Hematopoietic multipotent progenitor cell treated with erythropoietin and hydrocortisone succinate and interleukin-3 and kit ligand, for 8 days (in vitro differentiated cells): ENCODE measurements at places on chromosomes 7 and 10.

DNA sequence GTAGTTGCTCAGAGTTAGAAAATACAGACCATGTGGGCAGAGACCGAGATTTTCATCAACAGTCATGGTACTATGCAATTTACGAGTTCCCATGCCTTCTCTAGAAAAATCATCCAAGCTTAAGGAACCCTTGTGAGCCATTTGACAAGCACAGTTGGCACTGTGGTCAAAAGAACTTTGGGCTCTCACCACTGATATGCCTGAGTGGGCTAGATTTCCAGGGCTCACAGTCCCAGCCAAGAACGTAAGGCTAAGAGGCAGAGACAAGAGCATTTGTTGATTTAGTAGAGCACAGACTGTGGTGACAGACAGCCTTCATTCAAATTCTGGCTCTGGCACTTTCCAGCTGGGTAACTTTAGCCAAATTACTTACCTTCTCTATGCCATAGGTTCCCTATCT, 407.0 kb downstream of the SORCS1 start:
- no peak for DNase-seq

DNA sequence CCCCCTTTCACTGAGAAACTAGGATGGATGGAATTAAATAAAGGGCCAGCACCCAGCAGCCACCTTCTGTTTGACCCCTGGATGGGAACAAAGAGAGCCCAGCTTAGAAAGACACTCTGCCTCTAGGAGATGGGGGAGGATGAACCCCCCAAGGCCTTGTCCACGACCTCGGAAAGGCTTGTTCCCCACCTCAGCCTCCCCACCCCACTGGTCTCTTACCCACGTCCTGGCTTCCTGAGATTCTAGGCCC, 9.7 kb downstream of the ITPRIP start:
- no peak for DNase-seq

DNA sequence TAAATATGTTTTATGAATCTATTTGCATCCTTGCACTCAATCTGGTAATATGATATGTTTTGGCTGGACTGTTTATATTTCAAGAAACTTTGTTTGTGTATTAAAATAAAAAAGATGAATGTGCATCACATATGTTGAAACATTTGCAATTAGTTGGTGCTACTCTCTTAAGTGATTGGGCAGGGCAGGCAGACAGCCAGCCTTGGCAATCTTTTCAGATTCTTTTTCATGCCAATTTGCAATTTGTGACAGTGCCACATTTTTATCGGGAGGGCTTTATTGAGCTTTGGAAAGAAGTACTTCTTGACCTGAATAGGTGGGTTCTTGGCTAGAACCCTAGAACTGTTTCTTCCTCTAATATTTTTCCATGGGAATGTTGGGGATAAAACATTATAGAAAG, 152.2 kb downstream of the NXPH1 start:
- DNase-seq = no peak

GRCh38 chr10:66353422-66353821, 572.4 kb upstream of the LRRTM3 start:
- DNase-seq = no peak

DNA sequence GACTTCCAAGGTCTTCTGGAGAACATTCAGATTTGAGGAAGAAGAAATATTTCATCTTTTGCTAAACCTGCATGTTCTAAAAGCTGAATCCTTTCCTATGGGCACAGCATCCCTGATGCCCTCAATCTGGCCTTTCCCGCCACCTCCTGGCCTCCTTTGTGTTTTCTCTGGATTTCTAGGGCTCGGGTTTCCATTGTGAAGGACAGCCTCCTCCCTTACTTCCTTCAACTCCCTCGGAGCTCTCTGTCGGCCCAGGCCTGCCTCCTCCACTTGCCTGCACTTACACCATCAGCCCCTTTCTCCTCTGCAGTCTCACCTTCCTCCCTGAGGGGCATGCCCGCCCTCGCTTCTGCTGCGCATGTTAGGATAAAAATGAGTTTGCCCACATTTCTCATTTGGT, 75.4 kb downstream of the WIPF3 start:
- no peak for DNase-seq

GRCh38 chr7:112302566-112302965, 96.1 kb downstream of the ZNF277 start:
- no peak for DNase-seq

GRCh38 chr10:69955211-69955805, 97.3 kb upstream of the MACROH2A2 start:
- no peak for DNase-seq

- peak; percentile 3 for DNase-seq
These were observed 208.7 kb upstream of the ZNF32 start for GRCh38 chr10:43857206-43857930.

DNA sequence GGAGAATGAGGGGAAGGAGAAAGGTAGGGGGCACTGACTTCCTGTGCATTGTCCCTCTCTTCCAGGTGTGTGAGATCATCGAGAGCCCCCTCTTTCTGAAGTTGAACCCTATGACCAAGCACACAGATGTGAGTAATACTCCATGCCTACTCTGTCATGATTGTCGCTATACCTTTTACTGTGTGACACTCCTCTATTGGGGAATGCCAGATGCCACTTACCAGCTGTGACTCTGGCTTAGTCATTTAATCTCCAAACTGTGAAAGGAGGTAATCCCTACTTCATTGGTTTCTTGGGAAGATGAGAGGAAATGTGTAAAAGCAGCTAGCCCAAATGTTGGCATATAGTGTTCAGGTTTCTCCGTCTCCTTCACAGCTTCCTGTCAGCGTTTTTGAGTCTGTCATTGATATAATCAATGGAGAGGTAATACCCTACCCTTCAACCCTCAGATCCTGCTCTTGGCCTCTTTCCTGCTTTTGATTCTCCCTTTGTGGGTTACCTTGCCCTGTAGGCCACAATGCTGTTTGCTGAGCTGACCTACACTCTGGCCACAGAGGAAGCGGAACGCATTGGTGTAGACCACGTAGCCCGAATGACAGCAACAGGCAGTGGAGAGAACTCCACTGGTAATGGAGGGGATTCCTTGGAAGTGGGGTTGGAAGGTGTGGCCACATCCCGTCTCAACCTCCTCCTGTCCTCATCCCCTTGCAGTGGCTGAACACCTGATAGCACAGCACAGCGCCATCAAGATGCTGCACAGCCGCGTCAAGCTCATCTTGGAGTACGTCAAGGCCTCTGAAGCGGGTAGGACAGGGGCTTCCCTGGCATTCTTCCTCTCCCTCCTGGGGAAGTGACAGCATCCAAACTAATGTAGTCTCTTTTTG, 2.0 kb downstream of the COPS6 start:
- no peak for DNase-seq

DNA sequence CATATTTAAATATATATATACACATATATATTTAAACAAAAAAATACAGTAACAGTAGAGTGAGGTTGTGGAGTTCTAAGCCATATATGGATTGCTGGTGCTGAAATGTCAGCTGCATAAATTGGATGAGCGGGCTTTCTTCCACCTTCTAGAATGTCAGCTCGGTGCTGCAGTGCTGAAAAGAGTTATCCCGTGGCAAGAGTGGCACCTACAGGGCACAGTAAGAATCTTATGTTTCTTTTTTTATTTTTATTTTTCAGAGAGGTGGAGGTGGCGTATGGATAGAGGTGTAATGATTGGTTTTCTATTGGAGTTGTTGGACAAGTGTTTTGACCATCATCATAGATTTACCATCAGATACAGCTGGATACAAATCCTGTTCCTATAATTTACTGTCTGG, 86.2 kb upstream of the DYNC1I1 start:
- DNase-seq = peak; percentile 32

- no peak for DNase-seq
These were observed 35.6 kb downstream of the SYPL1 start for GRCh38 chr7:106076537-106076936.
